ENCODE measurements at places on chromosomes 3 and 15.

- DNase-seq = no peak
These were observed 45.9 kb downstream of the HES1 start for GRCh38 chr3:194181612-194182529.

DNA sequence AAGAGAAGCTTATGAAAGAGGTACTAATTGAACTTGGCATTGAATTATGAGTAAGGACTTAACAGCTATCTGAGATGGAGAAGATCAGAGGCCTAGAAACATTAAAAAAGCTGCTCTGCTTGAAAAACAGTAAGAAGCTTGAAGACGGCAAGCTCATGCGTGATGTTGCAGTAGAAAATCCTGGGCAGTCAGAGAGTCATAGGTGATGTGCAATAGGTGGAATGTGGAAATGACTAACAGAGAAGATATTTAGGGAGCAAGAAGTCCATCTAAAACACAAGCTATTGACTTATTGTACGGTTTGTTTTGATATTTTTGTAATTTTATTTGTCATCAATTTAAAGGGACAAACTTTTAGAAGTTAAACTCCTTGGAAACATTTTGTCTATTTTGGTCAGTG lies 1101.4 kb downstream of the ROBO2 start:
- peak; percentile 88 for DNase-seq

DNA sequence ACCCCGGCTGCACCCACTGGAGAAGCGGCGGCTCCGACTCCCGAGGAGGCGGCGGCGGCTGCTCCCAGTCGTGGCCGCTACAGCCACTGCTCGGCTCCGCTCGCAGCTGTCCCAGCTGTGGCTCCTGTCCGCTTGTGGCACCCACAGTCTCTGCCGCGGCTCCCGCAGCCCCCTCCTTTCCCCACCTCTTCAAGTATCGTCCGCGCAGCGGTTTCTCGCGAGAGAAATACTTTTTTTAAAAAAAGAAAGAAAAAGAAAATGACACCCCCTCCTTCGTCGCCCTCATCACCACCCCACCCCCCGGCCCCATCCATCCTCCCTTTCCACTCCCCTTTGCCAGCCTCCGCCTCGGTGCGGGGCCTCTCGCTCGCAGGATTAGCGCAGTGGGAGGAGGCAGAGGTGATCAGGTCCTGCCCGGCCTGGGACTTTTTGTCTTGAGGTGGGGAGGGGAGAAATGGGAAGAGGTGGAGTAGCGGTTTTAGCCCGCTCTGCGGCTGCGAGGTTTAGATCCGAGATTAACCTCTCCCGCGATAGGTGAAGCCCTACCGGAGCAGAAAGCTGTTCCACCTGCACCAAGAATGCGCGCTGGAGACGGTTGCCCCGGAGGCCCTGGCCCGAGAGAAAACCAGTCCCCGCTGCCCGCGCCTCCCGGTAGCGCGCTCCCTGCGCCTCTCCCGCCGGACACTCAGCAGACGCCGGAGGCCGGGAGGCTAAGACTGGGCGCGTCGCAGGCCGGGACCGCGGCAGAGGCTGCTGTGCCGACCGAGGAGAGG lies at the start of gene FBN1:
Gene FBN1 (minus strand): TSS at position 152 of the 773 bp plus-strand sequence. CDS start 940 bp downstream, outside the sequence.
- DNase-seq = peak; percentile 85

DNA sequence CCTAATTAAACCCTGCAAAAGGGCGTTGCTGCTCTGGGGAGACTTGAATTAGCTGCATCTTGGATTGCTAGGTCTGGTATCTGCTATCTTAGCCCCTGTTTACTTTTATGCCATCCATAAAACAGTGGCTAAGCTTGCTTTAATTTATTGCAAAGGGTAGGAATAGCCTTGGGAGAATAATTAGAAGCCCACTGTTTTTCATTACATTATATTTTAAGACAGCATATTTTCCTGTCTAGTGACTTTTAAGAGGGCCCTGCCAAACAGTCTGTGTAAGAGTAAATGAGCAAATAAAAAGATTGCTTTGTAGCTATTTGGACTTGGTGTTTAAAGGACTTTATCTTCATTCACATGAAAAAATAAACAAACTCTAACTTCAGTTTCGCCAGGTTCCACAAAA lies 17.4 kb upstream of the SUSD5 start:
- no peak for DNase-seq

GRCh38 chr15:42590619-42591237 lies 15.3 kb downstream of the STARD9 start:
- no peak for DNase-seq

DNA sequence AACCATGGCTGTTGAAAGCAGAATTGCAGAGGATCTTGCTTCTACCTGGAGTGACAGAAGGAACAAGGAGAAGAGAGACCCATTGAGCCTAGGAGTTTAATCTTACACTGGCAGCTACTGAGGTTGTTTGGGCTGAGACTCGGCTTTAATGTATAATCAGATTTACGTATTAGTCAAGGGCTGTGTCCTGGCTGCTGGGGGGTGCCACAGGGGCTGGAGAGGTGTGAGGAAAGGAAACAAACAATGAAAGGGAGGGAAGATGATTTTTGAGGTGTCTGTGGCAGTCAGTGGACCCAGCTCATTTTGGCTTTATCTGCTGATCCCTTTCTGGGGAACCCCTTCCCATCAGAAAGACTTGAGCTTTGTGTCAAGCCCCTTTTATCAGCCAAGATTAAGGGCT lies 95.7 kb downstream of the PRICKLE2 start:
- DNase-seq = no peak

GRCh38 chr3:169710619-169711018 lies 47.1 kb upstream of the MECOM start:
- DNase-seq = no peak

DNA sequence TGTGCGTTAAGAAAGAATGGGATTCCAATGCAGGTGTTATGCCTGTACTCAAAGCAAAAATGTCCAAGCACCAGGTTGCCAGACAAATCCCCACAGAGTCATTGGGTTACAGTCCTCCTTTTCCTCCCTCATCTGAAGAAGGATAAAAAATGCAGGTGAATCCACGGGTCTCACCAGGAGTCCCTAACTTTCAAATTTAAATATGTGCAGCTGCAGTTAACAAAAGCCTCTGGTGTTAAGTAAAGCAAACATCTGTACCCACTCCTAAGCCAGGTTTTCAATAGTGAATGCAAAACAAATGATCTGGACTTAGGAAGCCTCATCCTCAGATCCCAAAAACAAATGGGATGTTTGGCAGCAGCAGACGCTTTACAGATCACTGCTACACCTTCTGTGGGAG lies 70.4 kb upstream of the SETMAR start:
- no peak for DNase-seq

DNA sequence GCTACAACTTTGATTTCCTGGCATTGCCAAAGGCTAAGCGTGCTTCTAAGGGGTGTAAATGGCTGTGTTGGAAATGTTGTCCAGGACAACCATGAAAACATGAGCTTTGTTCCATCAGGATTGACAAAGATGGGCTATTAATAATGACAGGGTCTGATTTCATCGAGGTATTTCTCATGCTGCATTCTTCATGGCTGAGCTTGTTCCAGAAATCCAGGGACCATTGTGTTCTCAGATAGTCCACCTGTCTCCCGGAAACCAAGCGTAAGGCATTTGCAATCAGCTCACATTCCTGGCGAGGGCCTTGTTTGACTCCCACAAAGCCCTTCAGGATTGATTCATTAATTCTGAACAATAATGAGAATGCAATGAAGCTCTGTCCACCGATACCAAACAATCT lies 111.3 kb downstream of the CD47 start:
- no peak for DNase-seq

DNA sequence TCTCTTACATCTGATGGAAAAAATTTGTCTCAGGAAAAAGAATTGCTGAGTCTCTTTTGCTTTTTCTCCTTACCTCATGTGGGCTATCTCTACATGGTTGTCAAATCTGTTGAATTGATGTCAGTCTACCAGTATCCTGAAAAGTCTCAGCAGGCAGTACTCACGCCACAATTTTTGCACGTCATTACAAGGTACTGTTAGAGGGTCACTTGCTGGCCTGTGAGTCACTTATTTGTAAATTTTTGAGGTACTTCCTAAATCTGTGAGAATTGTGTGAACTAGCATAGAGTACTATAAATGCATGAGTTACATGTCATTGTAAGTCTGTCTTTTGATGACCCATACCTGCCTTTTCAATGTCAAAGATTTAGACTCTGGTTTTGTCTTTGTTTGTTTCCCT lies 15.9 kb downstream of the HPS3 start:
- no peak for DNase-seq

- peak; percentile 6 for DNase-seq
These were observed 110.7 kb upstream of the TMCO5A start for GRCh38 chr15:37823601-37824275.

DNA sequence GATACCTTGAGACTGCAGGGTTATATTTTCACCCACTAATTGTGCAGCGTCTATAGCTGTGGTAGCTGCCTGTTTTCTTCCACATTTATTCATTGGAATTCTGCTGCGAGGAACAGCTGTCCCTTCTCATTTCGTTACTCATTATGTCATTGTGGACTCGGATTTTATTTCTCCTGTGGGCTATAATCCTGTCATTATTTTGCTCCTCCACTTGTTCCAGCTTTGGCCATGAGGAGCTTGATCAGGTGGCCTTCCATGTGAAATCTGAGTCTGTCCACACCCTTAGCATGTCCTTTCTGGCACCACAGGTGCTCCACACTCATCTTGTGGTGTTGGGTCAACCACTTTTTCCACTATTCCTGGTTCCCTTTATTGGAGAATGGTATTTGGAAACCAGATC lies 14.8 kb downstream of the LYSMD4 start:
- DNase-seq = no peak

- DNase-seq = no peak
These were observed 13.1 kb downstream of the FLNB start for GRCh38 chr3:58021072-58021959.

DNA sequence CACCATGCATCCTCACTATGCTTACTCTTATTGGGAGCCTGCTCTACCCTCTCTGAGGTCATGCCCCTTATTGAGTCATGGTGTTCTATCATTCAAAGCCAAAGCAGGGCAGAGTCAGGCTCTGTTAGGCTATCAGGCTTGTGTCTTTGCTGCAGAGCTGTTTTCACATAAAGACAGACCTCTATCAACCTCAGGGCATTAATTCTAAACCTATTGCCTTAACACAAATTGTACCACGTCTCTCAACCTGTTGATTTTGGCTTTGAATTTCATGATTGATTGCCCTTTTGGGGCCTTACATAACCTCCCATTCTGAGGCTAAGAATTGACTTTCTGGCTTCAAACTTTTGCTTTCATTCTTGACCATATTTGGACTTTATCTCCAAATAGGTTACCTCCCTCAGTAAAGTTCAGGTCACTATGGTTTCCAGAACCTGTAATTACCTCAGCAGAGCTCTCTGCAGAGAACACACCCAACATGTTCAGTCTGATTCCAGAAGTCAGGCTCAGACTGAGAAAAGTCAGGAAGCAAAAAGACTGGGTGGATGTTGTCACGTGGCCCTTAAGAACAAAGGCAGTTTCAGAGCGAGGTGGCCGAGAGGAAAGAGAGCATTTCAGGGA lies 221.4 kb upstream of the NANOGP8 start:
- DNase-seq = peak; percentile 94

DNA sequence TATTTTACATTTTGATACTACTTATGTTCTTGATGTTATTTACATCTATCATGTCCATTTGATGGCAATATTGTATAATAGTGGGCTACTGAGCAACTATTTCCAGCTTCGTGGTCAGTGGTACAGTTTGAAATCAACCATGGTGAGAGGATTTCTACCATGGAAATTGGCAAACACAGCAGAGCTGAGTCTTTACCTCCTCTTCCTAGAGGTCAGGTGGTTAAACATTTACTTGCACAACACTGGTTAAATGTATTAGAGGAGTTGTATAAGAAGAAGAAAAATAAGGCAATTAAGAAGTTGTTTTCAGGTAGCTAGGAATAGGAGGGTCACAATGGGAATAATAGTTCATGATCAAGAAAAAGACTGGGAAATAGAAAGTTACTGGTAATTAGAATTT lies 7.2 kb upstream of the PPM1L start:
- DNase-seq = no peak

DNA sequence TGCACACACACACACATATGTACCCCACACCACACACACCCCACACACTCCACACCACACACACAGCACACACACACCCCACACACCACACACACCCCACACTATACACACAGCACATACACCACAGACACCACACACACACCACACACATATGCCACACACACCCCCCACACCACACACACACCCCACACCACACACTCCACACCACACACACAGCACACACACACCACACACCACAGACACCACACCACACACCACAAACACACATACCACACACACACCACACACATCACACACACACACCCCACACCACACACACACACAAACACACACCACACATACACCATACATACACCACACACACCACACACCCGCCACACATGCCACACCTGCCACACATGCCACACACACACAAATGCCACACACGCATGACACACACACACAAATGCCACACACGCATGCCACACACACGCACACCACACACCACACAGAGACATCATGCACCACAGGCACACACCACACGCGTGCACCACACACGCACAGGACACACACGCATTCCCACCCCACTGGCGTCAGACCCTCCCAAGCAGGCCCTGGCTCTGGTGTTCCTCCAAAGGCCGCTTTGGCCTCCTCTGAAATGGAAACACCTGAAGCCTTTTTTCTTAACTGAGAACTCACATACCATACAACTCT lies 15.7 kb downstream of the CHST13 start:
- DNase-seq = no peak

DNA sequence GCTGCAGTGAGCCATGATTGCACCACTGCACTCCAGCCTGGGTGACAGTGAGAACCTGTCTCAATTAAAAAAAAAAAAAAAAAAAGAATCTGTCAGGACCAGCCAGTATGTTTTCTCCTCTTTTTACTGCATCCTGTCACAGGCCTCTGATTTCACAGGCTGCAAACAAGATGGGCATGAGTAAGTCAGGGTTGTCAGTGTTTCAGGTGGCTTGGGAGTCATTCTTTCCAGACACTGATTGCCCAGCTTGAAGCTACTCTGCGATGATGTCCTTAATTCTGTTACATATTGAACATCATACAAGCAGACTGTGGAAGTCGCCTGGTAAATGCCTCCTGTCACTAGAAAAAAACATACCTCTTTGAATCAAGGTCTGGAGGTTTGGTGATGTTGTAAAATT lies 18.8 kb downstream of the DIS3L start:
- DNase-seq = no peak

DNA sequence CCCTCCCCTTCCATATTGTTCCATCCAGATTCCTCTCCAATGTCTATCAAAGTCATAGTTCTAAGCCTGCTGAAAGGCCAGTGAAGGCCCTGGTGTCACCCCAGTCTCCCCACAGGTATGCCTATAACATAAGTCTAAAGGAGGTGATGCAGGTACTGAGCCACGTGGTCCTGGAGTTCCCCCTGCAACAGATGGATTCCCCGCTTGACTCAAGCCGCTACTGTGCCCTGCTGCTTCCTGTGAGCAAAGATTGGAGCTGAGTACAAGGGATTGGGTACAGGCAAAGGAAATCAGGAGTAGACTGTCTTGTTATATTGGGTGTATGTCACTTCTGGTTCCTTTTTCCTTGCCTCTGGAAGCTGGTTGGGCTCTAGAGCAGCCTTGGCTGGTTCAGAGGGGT lies 8.2 kb downstream of the EIF2B5 start:
- DNase-seq = no peak

GRCh38 chr3:188486126-188486525 lies 332.2 kb downstream of the LPP start:
- DNase-seq = peak; percentile 57

Measured in amniotic epithelial cell (primary cell).